ENCODE measurements at places on chromosomes 3 and 15.
A peak's percentile ranks its signal among the peaks of the same experiment; 100 is the strongest.

DNA sequence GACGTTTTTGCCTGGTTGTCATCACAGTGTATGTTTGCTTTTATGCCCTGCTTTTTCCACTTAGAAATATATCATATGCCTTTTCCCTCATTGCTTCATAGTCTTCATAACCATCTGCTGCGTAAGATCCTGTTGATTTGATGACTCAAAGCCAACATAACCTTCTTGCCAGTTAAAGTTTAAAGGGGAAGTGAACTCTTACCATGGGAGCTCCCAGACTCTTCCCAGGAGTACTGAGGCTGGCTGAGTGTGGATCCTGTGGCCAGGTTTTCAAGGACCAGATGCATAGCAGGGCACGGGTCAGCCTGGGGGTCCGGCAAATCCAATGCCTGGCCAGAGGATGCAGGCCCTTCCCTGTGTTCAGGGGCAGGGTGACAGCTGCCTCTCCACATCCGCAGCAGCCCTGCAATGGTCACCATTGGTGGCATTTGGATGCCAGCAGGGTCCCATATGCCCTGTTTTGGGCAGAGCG is 42.0 kb upstream of the SACM1L start:
- peak; percentile 72 for DNase-seq

- no peak for DNase-seq
Observed at GRCh38 chr3:78927759-78928158, 840.0 kb downstream of the ROBO1 start.

- no peak for DNase-seq
Observed at GRCh38 chr3:45496555-45496954, 98.0 kb upstream of the LIMD1 start.

GRCh38 chr3:160126761-160127160 is 98.5 kb upstream of the C3orf80 start:
- DNase-seq: no peak

DNA sequence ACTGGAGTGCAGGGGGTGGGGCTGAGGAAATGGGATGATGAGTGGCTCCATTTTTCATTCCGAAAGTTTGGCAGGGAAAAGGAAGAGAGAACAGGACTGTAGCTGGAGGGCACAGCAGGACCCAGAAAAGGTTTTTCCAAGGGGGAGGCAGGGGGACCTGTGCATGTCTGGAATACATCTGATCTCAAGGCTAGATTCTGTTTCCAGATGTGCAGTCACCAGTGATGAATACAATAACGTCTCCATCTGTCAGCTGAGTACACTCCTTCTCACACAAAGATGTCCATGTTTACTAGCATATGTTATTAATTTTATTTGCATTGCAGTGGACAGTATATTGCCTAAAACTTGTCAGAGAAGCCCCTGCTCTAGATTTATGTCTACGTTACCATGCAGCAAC is 39.9 kb upstream of the PRTG start:
- DNase-seq: no peak

DNA sequence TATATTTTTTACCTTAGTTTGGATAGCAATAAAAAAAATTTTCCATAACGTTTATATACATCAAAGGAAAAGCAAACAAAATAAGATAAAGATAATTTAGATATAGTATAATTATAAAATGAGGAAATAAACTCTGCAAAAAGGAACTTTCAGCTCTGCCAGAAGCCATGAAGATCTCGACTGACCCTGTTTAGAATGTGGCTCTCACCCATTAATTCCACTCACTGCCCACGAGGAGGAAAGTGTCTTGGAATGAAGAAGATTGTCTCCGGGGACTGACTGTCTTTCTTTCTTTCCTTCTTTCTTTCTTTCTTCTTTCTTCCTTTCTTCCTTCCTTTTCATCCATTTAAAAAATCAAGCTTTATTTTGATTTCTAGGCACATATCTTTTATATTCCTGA is 20.1 kb upstream of the PRR20G start:
- no peak for DNase-seq

DNA sequence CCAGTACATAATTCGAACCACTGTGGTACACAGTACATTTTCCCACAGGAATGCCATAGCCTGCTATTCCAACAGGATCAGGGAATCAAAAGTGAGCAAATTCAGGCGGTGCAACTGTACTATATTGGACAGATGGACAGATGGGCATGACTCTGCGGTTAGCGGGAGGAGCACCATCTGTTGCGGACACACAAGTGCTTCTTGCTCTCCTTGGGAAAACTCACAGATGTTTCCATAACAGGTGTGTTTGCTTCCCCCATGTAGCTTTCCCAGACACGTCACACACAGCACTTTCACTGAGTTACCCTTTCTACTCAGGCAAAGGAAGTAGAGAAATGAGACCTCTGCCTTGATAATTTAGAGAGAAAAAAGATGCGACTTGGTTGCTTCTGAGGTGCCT is 325.1 kb upstream of the THBS1 start:
- no peak for DNase-seq

GRCh38 chr15:78052545-78052944 is 25.0 kb downstream of the TBC1D2B start:
- no peak for DNase-seq

- no peak for DNase-seq
Observed at GRCh38 chr3:192057261-192057660, 596.3 kb downstream of the PYDC2 start.

- DNase-seq: no peak
Observed at GRCh38 chr3:28250999-28251398, 9.6 kb downstream of the CMC1 start.

GRCh38 chr3:137264071-137264820 is 306.5 kb downstream of the IL20RB start:
- no peak for DNase-seq

DNA sequence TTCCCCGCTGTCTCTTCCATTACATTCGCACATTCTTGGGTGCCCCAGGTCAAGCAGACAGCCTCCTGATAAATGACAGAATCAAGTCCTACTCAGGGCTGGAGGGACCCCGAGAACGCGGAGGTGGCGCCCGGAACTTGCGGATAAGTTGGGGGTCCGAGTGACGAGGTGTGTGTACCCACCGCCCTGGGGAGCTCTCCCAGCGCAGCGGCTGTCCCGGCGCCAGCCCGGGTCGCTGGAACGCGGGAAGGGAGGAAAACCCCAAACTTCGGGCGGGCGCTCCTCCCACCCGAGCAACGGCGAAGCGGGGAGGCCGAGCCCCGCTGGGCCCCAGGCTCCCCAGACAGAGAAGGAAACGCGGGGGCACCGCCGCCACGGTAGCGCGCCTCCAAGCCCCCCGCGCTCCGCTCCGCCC is 550 bp downstream of the CLN6 start:
- no peak for DNase-seq

DNA sequence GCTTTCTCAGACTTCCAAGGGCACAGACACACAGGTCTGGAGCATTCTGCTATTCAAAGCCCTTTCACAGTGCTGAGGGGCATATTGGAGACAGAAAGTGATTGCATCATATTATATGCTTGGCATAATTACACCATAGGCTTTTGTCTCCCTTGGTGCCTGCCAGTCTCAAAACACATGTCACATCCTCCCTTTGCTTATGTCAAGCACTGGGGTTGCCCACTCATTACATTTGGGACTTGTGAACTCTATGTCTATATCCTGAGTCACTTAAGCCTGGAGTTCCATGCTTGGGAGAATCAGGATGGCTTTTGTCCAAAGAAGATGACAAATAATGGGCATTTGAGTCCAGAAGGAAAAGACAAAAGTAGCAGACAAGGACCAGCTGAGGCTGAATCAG is 12.3 kb upstream of the PDZRN3 start:
- DNase-seq: no peak

DNA sequence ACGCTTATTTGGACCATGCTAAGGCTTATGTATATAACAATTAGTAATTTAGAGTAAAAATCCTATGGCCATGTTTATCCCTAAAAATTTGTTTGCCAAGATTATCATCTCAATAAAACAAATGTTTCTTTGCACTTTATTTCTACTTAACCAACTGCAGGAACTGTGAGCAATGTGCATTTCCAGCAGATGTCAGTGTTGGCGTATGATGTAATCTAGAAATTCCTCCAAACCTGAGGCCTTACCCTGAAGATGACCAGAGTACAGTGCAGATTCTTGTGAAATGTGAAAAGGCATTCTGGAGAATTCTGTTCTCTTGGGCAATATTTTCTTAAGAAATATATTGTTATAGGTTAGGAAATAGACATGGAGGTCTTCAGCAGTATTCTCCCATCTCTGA is 205.9 kb downstream of the MBNL1 start:
- DNase-seq: peak; percentile 41

DNA sequence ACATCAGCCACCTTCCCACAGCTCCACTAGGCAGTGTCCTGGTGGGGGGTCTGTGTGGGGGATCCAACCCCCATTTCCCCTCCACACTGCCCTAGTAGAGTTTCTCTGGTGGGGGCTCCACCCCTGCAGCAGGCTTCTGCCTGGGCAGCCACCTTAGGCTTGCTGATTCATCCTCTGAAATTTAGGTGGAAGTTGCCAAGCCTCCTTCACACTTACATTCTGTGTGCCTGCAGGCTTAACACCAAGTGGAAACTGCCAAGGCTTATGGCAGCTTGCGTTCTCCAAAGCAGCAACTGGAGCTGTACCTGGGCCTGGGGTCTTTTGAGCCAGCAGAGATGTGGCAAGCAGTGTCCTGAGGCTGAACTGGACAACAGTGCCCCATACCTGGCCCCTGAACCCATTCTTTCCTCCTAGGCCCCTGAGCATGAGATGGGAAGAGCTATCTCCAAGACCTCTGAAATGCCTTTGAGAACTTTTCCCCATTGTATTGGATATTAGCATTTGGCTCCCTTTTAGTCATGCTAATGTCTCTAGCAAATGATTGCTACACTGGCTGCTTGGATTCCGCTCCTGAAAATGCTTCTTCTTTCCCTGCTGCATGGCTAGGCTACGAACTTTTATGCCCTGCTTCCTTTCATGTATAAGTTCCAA is 32.5 kb downstream of the CPN2 start:
- no peak for DNase-seq

GRCh38 chr3:81735334-81735733 is 26.1 kb downstream of the GBE1 start:
- DNase-seq: no peak

- DNase-seq: peak; percentile 83
Observed at GRCh38 chr3:123652342-123652984, 67.6 kb upstream of the HACD2 start.

GRCh38 chr3:158355623-158356588 is 215.1 kb upstream of the MLF1 start:
- no peak for DNase-seq

DNA sequence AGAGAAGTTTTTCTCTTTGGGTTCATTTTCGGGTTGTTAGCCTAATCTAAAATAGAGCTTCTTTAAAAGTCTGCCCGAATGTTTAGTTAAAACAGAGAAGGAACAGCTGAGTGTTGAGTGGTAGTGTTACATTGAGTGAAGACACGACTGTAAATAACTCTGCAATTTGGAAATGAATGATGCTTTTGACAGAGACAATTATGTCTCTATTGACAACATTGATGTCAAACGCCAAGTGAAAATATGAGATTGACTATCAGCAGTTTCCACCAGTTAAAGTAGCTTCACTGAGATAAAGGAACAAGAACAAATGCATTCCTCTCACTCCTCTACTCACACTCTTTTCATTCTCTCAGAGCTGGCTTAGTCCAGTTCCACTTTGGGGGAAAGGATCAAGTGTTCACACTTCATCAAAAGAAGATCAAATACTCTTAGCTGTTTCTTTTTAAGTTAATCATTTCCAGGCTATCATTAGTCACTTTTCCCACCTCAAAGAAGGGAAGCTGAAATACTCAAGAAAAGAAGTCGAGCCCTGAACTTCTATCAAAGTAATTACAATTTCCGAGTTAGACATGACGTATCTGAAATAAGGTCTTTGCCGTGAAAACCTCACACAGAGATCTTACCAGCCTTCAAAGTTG is 399.1 kb upstream of the DPH6 start:
- no peak for DNase-seq

- no peak for DNase-seq
Observed at GRCh38 chr3:45337839-45338470, 50.4 kb upstream of the LARS2 start.

GRCh38 chr3:152779653-152780052 is 55.3 kb upstream of the P2RY1 start:
- DNase-seq: no peak

DNA sequence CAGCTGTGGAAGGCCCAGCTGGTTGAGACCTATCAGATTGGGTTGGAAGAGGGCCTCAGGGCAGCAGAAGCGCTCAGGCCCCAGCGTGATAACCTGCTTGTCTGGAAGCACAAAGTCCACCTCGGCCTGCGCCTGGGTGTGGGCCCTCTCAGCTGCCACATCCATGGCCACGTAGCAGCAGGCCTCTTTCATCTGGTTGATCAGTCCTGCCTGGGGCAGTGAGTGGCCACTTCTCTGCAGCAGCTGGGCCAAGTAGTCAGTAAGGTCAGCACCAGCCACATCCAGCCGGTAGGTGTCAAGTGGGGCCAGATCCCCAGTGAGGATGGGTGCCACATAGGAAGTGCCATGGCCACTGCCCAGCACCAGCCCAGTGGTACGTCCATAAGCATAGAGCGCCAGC is 3.9 kb upstream of the CAMKV start:
- no peak for DNase-seq

DNA sequence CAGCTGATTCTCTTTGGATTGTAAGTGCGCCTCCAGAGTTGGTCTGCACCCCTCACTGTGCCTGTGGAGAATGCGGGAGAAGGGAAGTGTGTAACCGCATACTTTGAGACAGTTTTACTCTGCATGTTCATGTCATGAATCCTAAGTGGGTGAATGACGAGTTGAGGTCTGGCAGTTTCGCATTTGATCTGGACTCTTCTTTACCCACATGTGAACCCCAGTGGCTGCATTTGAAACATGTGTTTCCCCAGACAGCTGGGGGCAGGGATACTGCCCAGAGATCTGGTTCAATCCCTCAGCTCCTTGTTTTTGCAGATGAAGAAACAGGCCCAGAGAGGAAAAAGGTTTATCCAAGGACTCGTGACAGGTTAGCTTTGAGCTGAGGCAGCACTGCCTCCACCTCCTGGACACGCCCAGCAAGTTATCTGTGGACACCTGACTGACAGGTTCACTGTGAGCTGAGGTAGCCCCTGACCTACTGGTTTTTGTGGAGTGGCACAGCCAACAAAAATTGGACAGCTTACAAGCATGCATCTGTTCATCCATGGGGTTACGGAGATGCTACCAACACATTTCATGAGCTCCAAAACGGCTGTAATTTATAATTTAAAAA is 207.3 kb downstream of the XXYLT1 start:
- no peak for DNase-seq

DNA sequence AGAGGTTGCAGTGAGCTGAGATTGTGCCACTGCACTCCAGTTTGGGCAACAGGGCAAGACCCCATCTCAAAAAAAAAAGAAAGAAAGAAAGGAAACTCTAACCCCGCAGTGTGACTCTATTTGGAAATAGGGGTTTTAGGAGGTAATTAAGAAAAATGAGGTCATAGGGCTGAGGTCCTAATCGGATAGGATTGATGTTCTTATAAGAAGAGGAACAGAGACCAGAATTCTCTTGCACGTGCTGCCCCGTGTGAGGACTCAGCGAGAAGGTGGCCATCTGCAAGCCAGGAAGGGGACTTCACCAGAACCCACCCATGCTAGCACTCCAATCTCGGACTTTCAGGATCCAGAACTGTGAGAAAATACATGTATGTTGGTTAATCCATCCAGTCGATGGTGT is 25.8 kb downstream of the KLHL6 start:
- DNase-seq: no peak

GRCh38 chr15:81000144-81000623 is 539 bp upstream of the TLNRD1 start:
- DNase-seq: no peak

Data from HTR-8/SVneo (cell line).